ENCODE measurements at places on chromosomes 7 and 10.

DNA sequence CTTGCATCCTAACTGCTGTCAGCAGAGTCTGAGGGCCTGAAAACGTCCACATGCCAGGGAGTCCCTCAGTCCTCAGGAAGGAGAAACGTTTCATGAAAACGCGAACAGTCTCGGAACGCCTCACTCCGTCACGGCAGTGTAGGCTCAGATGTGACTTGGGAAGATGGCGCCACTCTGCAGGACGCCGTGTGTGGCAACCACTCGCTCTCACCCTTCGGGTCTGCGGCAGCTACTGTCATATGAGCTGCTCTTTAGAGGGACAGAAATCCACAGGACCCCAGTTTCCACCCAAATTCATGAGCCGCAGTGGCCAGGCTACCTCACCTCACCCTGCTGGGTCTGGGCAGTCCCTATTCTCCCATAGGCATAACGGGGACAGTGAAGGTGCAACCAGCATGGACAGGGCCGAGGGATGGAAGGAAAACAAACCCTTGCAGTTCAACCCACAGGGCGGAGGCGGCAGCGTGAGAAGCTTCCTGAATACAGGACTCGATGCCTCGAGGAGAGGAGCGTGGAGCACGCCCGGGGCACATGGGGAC lies 438.3 kb downstream of the DNAJB6 start:
- DNase-seq = no peak

DNA sequence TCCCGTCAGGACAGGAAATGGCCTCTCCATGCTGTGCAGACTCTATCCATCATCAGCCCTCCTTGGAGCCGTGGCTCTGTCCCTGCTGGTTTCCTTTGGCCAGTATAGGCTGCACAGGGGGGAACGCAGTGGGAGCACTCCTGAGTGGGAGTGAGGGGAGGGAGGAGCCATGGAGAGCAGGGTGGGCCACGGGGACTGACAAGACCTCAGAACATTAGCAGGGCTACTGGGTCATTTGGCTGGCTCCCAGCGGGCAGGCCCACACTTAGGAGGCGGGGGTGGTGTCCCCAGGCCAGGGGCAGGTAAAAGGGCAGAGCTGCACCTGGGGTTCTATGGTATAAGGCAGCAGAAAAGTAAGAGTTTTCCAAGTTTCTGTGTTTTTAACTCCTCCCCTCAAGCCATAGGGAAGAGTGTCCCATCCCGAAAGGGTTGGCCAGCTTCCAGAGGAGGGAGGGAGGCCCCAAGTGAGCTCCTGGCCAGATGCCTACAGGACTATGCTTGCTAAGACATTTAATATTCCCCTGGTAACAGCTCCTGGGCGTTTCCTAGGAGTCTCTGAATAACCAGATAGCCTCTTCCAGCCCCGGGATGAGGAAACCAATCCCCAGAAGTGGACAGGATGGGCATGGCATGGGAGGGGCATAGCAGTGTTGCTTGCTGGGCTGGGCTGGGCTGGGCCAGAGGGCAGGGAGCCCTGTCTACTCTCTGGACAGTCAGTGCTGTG lies 5.5 kb upstream of the OPN4 start:
- DNase-seq = peak; percentile 97

GRCh38 chr7:149642589-149642988 lies 130.8 kb downstream of the ZNF467 start:
- DNase-seq = no peak

- no peak for DNase-seq
Observed at GRCh38 chr10:133131734-133132472, 28.1 kb upstream of the KNDC1 start.

DNA sequence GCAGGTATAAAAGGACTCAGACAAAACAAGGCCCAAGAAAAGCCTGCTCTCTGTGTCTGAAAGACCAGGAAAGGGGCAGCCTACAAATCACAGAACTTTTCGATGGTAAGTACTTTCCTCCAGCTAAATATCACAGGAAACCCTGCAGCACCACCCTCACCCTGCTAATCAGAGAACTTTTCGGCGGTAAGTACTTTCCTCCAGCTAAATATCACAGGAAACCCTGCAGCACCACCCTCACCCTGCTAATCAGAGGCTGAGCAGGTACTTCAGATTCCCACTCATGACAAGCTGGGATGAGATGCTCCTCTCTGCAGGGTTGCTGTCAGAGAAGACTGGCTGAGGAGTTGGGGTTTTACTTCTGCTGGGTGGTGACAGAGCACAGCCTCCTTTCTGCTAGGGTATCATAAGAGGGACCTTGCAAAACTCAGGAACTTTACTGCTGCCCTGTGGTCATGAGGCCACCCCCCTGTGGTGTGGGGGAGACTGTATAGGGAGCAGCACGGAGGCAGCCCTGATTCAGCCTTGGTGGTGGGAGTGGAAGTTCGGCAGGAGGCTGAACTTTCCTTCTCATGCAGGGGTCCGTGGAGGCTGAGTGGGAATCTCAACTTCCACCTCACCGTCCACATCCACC lies 7.2 kb downstream of the WDR37 start:
- DNase-seq = no peak

DNA sequence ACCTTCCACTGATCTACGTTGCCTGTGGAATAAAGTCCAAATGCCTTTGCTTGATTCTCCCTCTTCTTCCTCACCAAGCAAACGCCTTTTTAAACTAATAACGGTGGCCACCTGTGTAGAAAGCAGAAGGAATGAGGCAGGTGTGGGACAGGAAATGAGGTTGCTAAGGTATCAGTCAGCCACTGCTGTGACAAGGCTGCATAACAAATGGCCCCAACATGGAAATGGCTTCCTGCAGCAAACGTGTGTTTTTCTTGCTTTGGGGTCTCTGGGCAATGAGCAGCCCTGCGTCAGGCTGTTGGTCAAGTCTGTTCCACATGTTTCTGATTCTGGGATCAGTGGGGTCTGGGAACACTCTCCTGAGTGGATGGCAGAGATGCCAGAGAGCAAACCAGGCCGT lies 56.0 kb upstream of the EN2 start:
- no peak for DNase-seq

- DNase-seq = peak; percentile 51
Observed at GRCh38 chr7:108497082-108497725, 28.7 kb downstream of the PNPLA8 start.

GRCh38 chr10:84294766-84295447 lies 33.5 kb upstream of the CCSER2 start:
- DNase-seq = no peak

DNA sequence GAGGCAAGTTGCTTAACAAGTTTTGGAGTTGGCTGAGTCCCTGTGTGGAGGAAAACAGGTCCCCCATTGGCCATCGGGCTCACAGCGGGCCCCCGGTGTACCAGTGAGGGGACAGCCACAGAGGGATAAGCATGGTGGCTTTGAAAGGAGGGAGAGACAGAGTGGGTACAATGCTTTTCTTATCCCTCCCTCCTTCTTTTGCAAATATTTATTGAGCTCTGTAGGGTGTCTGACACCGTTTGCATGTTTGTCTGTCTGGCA lies 2.8 kb downstream of the HTRA1 start:
- DNase-seq = no peak

DNA sequence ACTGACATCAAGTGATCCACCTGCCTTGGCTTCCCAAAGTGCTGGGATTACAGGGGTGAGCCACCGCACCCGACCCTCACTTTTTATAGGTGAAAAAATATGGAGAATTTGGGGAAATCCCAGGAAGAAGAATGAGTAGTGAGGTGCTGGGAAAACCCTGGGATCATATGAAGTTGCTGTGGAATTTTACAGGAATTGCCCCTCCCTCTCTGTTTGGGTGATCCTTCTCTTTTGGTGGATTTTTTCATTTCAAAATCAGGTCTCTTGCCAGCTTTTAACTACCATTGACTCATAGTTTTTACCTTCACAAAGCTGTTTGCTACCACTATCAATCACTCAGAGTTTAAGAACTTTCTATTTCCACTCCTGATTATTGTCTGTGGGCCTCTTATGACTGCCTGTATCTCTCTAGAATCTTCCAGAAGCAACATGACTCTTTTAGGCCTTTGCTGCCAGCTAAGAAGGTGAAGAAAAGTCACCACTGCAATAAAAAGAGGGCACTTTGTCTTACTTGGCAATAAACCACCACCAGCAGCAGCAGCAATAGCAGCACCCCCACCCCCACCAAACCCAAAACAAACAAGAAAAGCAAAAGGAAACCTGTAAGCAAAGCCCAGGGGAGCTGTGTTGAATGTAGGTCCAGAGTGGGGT lies 4.0 kb upstream of the GIMAP8 start:
- DNase-seq = no peak

DNA sequence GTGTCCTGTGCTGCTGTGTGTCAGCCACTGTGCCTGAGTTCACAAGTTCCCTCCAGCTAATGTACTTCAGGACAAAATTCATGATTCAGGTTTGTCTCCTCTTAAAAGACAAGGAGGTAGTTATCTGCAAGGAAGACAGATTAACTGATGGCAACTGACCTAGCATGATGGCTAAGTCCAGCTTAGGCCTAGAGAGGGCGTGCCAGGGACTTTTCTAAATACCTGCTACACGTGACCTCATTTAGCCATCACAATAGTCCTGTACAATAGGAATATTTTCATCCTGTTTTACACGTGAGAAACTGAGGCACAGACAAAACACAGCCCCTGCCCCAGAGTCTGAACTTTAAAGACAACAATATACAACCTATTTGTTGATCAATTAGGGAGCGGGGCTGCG lies 275.7 kb downstream of the XPNPEP1 start:
- no peak for DNase-seq

GRCh38 chr7:2417981-2418481 lies 14.6 kb downstream of the CHST12 start:
- no peak for DNase-seq

GRCh38 chr7:37916673-37917660 lies at the start of gene SFRP4:
Gene SFRP4, minus strand, starts transcription at chr7:37916817. Its CDS starts 280 bp downstream, at chr7:37916537.
- DNase-seq = peak; percentile 79

GRCh38 chr7:138358850-138359341 lies 101.2 kb upstream of the TRIM24 start:
- DNase-seq = no peak

DNA sequence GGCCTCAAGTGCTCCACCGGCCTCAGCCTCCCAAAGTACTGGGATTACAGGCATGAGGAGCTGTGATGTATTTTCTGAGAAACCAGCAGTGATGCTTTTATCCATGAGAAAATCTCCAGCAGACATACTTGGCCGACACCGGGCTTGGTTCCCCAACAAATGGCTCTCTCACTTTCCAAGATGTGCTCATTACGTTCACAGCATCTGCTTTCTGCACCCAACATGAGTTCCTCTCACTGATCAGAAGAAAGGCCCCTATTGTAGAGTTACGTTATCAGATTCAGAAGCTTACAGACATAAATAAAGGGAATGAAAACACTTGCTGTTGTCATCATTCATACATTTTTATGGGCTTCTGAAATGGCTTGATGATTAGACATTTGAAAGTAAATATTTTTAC lies 95.0 kb downstream of the CALD1 start:
- no peak for DNase-seq

DNA sequence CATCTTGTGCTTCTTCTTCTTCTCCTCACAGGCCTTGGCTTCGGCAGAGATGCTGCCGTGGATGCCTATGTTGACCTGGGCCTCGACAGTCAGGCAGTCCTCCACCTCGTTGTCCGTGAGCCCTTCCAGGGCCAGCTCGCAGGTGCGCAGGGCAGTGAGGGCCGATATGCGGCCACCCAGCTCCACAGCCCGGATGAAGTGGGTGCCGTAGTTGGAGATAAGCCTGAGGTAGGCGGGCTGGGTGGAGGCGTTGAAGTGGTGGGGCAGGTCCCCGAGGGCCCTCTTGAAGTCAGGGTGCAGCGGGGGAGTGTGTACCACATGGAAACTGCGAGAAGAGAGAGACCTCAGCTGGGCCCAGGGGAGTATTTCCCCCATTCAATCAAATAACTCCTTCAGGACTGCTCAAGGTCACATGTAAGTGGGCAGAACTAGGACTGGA lies 3.7 kb downstream of the PRF1 start:
- DNase-seq = no peak

DNA sequence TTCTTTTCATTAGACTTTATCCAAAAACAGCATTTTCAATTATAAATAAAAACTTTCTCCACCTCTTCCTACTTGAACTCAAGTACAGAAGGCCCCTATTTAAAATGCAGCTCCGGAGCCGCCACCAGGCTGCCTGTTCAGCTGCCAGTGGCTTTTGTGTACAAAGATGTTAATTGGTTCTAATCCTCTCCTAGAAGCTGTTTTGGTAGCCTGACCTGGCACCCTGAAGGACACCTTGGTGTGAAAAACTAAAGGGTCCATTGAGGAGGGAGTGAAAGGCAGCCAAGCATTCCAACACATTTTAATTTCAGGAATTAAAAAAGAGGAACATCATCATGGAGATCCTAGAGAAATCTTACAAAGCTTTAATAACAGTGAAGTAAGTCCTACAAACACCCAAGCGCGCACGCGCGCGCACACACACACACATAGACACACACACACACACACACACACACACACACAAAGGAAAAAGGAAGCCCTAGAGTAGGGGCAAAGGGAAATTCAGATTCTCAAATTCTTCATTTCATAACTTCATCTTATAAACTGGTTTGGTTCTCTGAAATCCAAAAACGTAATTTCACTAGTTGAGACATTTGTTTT lies 41.4 kb downstream of the VAX1 start:
- no peak for DNase-seq

- no peak for DNase-seq
Observed at GRCh38 chr7:150321788-150322113, 1.4 kb upstream of the LRRC61 start.

- DNase-seq = no peak
Observed at GRCh38 chr7:157661611-157661975, 324.8 kb downstream of the DNAJB6 start.

- no peak for DNase-seq
Observed at GRCh38 chr10:14859043-14859442, 19.6 kb upstream of the SUV39H2 start.

GRCh38 chr7:57412618-57413017 lies 37.4 kb upstream of the ZNF716 start:
- no peak for DNase-seq

- no peak for DNase-seq
Observed at GRCh38 chr7:27617651-27618381, 44.9 kb downstream of the HIBADH start.

Measured in umbilical cord (tissue), 2 donors.